Hematopoietic multipotent progenitor cell treated with erythropoietin and hydrocortisone succinate and interleukin-3 and kit ligand, for 4 days (in vitro differentiated cells): ENCODE measurements at places on chromosomes 6 and 20.

- no peak for DNase-seq
These were observed 105.0 kb upstream of the BEND6 start for GRCh38 chr6:56849896-56850295.

DNA sequence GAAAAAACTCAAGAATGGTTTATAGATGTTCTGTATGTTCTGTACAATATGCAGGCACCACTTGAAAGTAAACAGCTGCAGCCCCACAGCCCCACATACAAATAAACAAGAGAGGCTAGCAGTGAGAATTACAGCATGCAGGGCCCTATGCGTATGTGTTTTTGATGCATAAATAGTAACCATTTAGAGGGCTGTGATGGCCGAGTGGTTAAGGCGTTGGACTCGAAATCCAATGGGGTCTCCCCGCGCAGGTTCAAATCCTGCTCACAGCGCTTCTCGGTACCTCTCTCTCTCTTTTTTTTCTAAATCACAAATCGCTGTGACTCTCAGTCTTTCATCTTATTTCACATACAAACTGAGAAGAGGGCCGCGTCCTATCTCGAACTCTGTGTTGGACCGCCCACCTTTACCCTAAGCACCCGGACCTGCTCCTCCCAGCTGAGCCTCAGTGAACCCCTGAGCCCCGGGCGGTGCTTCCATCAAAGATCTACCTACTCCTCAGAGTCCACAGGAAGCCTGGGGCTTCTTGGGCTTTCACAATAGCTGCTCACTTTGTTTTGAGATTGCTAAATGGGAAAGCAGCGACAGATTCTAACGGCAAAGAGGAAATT is 37.7 kb upstream of the PRSS16 start:
- peak; percentile 20 for DNase-seq

DNA sequence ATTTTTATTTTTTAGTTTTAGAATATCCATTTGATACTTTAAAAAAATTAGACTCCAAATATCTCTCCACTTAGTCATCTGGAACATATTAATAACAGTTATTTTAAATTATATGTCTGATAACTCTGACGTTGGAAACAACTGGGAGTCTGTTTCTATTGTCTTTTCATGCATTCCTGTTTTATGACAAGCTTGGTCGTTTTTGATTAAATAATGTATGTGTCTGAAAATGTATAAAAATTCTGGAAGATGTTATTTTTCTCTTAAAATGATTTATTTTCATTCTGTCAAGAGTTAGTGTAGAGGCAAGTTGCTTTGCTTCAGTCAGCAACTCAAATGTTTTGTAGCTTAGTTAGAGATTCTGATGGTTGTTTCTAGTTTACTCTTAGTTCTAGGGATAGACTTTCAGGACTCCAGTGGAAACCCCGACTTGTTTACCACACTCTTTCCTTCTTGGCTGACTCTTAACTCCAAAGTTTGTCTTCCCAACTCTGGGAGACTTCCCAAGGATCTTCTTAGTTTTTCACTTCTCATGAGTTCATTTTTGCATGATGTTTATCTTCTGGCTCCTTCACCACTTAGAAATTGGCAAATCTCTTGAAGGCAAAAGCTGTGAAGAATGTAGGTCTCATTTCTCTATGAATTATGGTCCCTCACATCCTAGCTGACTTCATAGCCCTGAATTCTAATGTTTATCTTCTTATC is 190.9 kb downstream of the LAMA2 start:
- no peak for DNase-seq

- DNase-seq: peak; percentile 28
These were observed 21.0 kb upstream of the RIN2 start for GRCh38 chr20:19737025-19737424.

DNA sequence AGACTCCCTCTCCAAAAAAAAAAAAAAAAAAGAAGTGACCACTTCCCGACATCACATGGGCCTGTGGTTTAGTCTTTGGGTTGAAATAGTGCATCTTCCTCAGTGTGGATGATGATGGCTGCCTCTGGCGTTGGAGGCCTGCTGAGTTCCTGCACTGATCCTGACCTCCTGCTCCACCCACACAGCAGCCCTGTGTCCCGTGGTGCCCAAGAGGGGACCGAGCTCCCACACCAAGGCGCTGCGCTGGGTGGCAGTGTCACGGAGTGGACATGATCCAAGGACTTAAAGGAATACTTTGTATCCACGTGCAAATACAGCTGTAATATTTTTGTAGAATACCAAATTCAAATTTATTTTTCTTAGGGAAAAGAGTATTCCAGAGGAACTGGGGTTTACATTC is 109.2 kb upstream of the PHACTR3 start:
- DNase-seq: no peak

DNA sequence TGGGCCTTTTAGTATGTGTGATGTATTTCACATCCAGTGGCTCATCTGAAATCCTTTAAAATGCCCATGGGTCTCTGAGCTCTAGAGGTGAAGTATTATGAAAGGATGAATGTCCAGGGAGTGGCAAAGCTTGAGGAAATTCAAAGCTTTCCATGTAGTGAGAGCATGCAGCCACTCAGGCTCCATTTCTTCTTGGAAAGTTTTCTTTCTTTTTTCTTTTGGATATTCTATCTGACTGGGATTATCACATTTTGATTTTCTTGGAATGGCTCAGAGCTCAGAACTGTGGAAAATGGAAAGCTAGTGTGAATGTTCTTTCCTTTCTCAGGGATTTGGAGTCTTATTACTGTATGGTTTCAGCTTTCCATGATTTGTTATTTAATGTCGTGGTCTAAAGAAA is 397.4 kb downstream of the CD109 start:
- DNase-seq: no peak
